Non-pigmented ciliary epithelial cell (primary cell): ENCODE measurements at places on chromosomes 16 and 17.

DNA sequence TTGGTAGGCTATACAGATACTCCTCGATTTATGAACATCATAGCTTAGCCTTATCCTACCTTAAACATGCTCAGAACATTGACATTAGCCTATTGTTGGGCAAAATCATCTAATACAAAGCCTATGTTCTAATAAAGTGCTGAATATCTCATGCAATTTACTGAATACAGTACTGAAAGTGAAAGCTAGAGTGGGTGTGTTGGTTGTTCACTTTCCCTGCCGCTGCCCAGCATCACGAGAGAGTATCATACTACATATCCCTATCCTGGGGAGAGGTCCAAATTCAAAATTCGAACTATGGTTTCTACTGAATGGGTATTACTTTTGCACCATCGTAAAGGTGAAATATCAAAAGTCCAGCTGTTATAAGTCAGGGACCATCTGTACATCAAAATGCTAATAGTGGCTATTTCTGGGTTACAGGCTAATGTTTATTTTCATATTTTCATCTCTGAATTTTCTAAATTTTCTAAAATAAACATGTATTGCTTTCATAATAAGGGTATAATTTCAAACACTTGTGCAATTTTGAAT is 54.5 kb downstream of the NACA2 start:
- DNase-seq = no peak

DNA sequence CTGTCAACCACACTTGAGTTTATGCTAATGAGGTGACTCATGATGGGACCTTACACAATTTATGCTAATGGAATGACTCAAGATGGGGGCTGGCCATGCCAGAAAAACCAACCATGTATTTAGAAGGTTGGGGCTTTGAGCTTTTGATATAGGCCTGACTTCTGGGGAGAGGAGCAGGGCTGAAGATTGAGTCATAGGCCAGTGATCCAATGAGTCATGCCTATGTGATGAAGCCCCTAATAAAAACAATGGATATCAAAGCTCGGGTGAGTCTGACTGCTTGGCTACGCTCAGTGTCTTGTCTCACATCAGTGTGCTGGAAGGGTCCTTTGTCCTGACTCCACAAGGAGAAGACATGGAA is 7.3 kb downstream of the MFSD6L start:
- peak; percentile 26 for DNase-seq

GRCh38 chr17:72146371-72146770 is 25.6 kb downstream of the SOX9 start:
- no peak for DNase-seq

DNA sequence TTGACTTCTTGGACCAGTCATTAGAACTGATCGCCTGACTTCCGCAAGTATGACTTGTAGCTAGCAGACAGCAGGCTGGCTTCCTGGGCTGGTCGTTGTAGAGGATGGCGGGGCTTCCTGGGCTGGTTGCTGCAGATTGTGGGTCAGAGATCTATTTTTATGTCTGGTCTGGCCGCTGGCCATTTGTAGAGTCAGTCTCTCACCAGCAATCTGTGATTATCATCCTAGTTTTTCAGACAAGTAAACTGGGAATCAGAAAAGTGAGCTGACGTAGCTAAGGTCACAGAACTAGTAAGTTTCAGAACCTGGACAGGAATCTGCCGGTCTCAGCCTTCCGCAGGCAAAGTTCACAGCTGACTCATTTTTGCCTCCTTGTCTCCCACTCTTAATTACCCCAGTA is 19.1 kb downstream of the GPR142 start:
- no peak for DNase-seq

DNA sequence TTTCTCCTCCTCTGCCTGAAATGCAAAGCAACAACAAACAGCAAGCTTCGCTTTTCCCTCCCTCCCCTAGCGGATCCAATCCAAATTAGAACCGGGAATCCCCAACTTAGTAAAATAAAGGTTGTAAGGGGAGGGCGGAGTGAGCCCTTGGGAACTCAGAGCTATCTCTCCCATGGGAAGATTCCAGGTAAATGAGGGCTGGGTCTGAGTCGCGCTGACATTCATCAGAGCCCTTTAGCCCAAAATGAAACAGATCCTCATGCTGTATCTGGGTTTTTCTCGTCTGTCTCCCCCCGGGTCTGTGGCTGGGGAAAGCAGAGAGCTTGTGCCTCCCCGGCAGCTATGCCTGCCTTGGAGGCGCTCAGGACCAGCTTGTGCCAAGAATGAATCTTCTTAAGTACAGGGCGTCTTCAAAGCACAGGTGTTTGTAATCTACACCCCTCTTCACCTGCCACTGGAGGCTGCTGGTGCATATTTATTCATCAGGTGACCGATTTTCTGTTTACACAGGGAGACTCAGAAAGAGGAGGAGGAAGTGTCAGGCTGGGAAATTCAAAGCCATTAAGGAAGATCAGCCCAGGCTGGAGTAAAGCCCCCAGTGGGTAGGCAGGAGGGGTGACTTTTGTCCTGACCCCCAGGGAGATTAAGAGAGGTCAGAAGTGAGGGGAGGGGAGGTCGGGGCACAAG is 55.0 kb upstream of the GSE1 start:
- no peak for DNase-seq

DNA sequence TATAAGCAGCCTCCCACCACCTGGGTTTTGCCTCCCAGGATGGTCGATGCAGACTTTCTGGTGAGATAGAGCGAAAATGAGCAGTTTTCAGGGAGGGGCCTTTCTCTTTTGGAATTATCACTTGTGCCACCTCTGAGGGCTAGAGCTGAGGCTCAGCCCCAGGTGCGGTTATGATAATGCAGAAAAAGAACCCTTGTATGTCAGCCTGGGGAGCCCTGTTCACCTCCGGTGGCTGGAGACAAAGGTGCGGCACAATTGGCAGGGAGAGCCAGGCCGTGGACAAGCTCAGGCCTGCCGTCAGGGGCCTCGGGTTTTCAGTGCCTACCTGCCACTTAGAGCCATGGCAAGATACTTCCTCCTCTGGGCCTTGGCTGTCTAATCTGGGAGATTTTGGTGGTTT is 4.4 kb downstream of the SCPEP1 start:
- no peak for DNase-seq

DNA sequence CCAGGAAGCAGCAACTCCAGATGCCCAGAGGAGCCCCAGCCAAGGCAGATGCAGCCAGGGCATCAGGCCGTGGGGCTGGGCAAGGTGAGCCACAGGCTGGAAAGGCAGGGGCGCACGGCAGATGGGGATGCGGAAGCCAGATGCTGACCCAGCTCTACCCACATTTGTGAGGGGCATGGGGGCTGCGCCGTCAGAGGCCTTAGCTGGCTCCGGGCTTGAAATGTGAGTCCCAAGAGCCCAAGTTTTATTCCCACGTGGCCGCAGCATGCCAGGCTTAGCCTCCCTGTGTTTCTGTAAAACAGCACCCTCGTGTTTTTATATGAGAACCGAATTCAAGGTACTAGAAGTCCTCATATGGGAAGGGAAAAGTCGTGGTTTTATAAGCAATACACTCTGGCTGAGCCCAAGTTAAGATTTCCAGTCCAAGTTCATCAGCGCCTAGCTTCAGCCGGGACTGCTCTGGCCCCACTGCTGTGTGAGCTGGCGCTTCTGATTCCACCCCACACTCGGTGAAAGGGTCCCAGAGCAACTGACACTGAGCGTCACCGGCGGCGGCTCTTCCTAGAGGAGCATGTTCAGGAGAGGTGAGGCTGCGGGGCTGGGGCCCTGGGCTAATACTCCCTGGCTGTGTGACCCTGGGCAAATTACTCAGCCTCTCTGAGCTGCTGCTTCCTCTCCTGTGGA is 6.7 kb upstream of the C16orf95 start:
- DNase-seq = no peak

GRCh38 chr17:4318596-4318995 is 47.9 kb downstream of the UBE2G1 start:
- DNase-seq = no peak

DNA sequence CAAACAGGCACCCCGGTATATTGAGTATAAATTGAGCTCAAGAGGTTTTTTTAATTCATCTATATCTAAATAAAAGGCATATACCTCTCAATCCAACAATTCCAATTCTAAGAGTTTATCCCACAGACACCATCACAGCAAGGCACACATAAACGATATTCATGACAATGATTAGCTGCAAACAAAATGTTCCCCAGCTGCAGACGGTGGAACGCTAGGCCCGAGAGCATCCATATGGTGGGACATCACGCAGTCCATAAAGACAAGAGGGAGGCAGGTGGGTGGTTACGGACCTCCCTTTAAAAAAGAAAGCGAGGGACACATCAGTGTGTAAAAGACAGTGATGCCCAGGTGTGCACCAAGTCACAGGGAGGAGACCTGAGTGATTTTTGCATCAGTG is 28.1 kb downstream of the MEAK7 start:
- no peak for DNase-seq

DNA sequence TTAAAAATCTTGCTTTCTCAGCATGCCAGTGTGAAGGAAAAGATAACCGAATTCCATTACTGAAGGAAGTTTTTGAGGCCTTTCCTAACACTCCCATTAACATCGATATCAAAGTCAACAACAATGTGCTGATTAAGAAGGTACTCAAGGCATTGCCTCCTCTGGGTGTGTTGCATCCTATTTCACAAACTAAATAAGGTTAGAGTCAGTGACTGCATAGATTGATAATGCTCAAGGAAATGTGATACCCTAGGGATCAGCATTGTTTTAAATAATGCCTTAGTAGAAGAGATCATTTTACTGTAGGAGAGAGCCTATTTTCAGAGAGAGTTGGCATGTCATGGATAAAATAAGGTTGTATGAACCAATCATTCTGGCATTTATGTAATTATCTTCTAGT is 36.8 kb downstream of the GDPD1 start:
- DNase-seq = no peak

- no peak for DNase-seq
Measured at GRCh38 chr17:54221499-54221898, 398.8 kb downstream of the KIF2B start.

- no peak for DNase-seq
Measured at GRCh38 chr17:27497696-27498095, 41.4 kb downstream of the KSR1 start.

DNA sequence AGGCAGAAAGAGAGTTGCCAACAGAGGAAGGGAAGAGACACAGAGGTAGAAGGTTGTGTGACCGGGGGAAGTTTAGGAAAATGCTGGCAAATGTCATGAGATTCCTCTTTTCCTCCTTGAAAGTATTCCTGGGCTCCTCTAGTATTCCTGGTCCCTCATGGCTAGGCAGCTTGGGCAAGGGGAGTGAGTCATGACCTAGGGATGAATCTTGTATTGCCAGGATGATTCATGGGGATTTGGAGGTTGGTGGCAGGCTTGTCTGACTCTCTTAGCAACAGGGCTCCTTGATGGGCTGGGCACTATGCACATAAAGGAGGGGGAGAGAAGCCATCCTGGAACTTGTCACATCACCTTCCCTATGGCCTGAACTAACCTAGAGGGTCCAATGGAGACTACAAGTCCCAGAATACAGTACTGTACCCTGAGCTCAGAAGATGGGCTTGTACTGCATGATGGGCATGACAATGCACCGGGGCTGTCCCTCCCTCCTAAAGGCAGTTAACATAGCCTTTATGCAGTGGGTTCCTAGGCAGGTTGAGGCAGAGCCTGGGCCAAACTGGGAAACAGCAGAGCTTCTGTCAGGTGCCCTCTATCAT is 2.1 kb upstream of the SEZ6 start:
- DNase-seq = no peak

DNA sequence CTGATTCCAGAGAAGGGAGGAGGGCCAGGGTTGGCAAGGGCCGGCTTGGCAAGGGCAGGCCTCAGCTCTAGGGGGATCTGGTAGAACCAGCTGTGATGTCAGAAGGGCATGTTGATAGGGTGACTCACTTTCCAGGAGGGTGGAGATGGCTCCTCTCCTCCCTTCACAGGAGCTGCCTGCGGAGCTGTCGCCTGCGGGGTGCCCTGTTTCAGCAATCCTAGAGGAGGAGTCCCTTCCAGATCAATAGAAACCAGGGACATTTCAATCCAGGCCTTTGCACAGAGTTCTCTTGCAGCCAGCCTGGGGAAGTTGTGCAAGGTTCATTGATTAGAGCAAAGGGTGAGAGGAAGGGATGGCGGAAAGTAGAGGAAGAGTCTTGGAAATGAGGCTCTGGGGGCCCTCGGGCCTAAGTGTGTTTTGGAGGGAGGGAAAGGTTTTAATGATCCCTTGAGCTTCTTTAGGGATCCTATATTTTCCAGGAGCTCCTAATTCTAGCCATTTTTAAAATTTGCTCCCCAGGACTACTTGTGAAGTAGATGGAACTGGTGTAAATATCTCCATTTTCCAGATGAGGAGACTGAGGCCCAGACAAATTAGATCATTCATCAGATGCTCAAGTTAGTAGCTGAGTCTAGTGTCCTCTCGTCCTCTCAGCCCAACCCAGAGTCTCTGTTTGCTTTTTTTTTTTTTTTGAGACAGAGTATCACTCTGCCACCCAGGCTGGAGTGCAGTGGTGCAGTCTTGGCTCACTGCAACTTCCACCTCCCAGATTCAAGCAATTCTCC is 24.8 kb upstream of the CSNK2A2 start:
- DNase-seq = no peak

DNA sequence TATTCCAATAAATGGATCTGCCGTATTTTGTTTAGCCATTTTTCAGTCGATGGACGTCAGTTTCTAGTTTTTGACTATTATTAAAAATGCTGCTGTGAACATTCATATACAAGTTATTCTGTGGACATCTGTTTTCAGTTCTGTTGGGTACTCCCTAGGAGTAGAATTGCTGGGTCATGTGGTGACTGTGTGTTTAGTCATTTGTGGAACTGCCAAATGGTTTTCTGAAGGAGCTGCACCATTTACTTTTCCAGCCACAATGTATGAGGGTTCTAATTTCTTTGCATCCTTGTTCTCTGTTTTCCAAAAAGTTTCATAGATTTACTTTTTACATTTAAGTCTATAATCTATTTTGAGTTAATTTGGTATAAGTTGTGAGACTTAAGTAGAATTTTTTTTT is 29.5 kb downstream of the CYLD start:
- DNase-seq = peak; percentile 17

DNA sequence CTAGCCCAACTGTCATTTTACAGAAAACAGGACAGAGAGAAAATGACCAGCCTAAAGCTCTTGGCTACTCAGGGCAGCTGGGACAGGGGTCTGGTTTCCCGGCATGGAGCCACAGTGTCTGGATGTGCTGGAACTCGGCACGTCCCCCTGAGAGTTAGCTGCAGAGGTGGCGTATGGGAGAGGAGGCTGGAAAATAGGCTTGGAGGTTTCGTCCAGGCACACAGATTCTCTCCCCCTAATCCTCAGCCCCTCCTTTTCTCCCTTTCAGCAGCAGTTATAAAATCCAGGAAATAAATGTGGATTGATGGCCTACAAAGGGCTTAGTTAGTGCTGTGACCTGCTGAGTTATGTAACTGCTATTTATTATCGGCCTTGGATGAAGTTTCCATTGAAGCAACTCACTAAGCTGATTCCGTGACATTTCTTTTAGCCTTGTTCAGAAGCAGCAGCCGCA is 89.5 kb upstream of the TOB1 start:
- DNase-seq = no peak

- peak; percentile 67 for DNase-seq
Measured at GRCh38 chr16:424033-424622, 1.3 kb upstream of the RAB11FIP3 start.
